Activated CD8-positive, alpha-beta T cell treated with anti-CD3 and anti-CD28 coated beads, Interleukin-2, amount 10 ng/mL, durations not matched to agents 7 days and 5 days (primary cell): ENCODE measurements at places on chromosomes 7 and 10.

- no peak overlapping the region for H3K4me3 ChIP-seq
- H3K27me3 ChIP-seq: peaks cover 3% of the 10 kb centered on the region
- DNase-seq: no peak
- H3K36me3 ChIP-seq: no peaks in the 10 kb centered on the region
Measured at GRCh38 chr10:61480208-61480607, 27.0 kb upstream of the TMEM26 start.

GRCh38 chr7:44469461-44470134 lies 20.9 kb downstream of the NUDCD3 start:
- H3K4me3 ChIP-seq: no peak overlapping the region
- peaks cover 51% of the 10 kb centered on the region for H3K4me1 ChIP-seq
- peaks cover 69% of the 10 kb centered on the region for H3K36me3 ChIP-seq
- no peak for DNase-seq

DNA sequence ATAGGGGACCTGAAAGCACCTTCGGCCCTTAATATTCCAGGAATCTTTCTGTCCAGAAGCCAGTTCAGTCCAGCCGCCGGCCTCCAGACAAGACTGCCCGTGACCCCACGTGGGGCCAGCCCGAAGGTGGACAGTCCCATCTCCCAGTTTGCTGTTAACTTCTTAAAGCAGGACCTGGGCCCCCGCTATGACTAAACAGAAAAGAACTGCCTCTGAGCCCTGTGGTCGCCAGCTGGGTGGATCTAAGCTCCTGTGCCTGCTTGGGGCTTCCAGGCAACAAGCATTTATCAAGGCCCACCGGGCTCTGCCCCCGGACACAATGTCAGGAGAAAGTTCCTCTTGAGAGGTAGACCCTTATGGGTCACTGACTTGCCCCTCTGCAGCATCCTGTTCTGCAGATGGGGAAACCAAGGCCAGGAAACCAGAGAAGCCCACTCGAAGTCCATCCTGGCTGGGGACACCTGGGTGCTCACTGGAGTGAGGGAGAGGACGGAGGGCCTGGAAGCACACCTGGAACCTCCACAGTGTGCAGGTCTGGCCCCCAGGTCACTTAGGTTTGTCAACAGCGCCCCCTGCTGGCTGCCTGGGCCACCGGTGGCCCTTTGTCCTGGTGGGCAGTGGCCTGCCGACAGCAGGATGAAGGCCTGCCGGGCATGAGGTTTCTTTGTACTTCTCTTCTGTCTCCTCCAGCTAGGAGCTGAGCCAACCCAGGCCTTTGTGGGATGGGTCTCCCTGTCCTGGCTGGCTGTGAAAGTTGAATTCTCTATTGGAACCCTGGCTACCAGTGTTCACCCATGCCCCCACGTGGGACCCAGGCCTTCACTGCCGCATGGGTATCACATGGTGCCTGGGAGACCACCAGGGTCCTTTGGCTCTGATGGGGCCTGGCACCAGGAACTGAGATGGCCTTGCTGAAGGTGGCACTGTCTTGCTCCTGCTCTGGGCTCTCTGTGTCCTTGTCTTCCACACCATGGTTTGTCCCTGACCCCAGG lies 128.0 kb downstream of the ZMIZ1 start:
- H3K27me3 ChIP-seq: no peaks in the 10 kb centered on the region
- DNase-seq: peak; percentile 81
- no peak overlapping the region for H3K27ac ChIP-seq
- no peaks in the 10 kb centered on the region for H3K4me1 ChIP-seq
- H3K36me3 ChIP-seq: no peaks in the 10 kb centered on the region

- no peaks in the 10 kb centered on the region for H3K36me3 ChIP-seq
- no peak for DNase-seq
- H3K4me3 ChIP-seq: no peak overlapping the region
- no peak overlapping the region for H3K27ac ChIP-seq
- H3K27me3 ChIP-seq: no peaks in the 10 kb centered on the region
- no peaks in the 10 kb centered on the region for H3K4me1 ChIP-seq
Measured at GRCh38 chr10:125992254-125992653, 95.9 kb downstream of the FANK1 start.

GRCh38 chr7:134616611-134617010 lies 30.0 kb upstream of the BPGM start:
- H3K27me3 ChIP-seq: peaks cover 30% of the 10 kb centered on the region
- peaks cover 9% of the 10 kb centered on the region for H3K4me1 ChIP-seq
- no peak overlapping the region for H3K4me3 ChIP-seq
- no peak for DNase-seq

GRCh38 chr7:110010359-110010758 lies 1080.6 kb upstream of the LRRN3 start:
- DNase-seq: no peak
- H3K27me3 ChIP-seq: no peaks in the 10 kb centered on the region
- H3K4me1 ChIP-seq: no peaks in the 10 kb centered on the region
- H3K36me3 ChIP-seq: no peaks in the 10 kb centered on the region

GRCh38 chr10:12643279-12643678 lies 293.9 kb downstream of the CAMK1D start:
- H3K27me3 ChIP-seq: no peaks in the 10 kb centered on the region
- no peaks in the 10 kb centered on the region for H3K36me3 ChIP-seq
- H3K4me1 ChIP-seq: peaks cover 8% of the 10 kb centered on the region
- H3K27ac ChIP-seq: no peak overlapping the region
